ENCODE measurements at places on chromosomes 7 and 10.

- no peak for DNase-seq
Measured at GRCh38 chr7:152922318-152923081, 162.9 kb downstream of the ACTR3B start.

GRCh38 chr10:75395932-75396630 lies 5.5 kb downstream of the ZNF503 start:
- DNase-seq = no peak

DNA sequence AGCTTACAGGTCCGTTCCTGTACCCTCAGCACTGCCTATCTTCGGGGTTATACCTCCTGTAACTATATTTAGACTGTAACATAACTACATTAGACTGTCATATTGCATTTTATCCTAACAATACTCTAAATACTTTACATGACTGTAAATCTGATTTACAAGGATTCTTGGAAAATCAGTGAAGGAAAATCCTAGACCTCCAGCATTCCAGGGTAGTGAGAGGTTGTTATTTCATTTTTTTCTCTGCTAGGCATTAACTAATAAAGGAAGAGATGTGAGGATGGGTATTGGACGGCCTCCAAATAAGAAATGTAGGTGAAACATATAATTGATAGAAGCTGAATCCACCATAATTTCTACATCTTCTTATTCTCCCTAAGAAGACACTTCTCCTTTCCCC lies 569.4 kb downstream of the CALN1 start:
- no peak for DNase-seq

GRCh38 chr10:100482834-100483185 lies 20.0 kb downstream of the WNT8B start:
- DNase-seq = no peak

- no peak for DNase-seq
Measured at GRCh38 chr10:20970044-20970443, 72.9 kb upstream of the NEBL start.

DNA sequence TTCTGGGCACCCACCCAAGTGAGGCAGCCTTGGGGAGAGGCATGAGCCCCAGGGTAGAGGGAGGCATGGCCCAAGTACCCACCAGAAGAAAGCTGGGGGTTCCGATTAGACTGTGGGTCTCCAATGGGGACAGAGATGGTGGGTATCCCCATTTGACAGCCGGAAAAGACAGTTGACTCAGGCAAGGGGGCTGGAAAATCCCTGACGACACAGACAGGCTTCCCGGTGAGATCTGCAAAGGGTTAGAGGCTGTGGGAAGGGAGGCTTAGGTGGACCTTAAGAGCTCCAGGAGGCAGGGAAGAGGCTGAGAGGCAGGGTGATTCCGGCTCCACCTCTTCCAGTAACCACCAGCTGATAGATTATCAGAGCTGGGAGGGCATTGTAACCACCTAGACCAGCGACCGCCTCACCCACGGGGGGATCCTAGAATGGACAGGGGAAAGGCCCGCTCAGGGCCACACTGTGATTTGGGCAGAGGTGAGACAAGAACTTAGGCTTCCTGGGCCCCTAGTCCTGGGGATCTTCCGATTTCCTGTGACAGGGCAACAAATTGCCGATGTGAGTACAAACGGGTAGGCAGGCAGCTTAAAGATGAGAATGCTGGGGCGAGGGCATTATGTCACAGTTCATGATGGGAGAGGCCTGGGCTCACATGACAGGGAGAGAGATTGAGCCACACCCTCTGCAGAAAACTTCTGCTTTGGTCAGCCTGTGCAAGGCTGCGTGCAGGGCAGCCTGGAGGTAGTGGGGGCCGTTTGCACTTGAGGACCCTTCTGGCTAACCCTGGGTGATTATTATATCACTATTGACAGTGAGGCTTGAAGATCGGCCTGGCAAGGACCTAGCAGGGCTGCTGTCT lies 5.4 kb downstream of the TBATA start:
- DNase-seq = no peak

DNA sequence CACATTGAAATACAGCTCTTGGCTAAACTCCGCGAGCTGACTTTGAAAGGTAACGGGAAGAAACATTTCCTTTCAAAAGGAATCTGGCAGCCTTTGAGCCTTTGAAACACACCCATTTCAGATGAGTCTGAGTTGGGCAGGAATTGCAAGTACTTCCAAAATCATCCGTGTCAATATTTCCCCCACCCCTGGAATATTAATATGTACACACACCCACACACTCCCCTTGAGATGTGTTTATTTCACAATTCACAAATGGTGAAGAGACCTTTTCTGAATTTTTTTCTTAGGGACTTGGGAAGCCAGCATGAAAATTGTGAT lies 438.7 kb upstream of the NRP1 start:
- no peak for DNase-seq

DNA sequence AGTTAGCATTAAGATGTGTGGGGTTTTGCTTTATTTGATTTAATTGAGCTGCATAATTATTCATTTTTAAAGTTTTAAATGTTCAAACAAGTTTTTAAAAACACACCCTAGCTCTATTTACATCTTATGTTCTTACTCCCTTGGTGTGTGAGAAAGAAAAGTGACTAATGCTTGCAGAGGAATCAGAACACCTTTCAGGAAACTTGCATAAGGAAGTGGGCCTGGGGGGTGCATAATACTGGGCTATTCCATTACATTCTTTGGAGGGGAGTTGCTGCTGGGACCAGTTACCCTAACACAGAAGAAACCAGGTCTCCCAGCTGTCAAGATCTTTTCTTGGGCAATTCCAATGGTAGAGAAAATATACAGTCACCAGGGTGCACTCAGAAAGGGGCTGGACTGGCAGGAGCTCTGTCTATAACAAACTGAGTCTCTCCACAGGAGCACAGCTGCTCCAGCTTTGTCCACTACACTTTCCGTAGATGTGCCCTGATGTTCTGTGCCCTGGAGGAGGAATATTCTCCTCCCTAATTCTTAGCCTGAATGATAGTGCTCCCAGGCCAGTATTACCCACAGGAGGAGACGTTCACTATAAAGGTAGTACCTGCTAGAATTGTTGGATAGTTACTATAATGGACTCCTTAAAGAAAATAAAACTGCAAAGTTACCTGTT lies 304.2 kb downstream of the CDC14C start:
- no peak for DNase-seq

GRCh38 chr7:10075866-10076265 lies 897.8 kb upstream of the PHF14 start:
- no peak for DNase-seq

GRCh38 chr7:129240119-129240820 lies 15.4 kb downstream of the AHCYL2 start:
- DNase-seq = no peak

DNA sequence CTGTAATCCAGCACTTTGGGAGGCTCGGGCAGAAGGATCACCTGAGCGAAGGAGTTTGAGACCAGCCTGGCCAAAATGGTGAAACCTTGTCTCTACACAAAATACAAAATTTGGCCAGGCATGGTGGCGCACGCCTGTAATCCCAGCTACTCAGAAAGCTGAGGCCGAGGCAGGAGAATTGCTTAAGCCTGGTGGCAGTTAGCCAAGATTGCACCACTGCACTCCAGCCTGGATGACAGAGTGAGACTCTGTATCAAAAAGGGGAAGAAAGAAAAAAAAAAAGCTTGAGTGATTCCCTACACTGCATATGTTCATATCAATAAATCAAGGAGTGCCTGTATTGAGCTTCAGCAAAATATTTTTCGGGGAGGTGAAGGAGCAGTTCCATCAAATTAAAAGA lies 45.8 kb upstream of the SRRM3 start:
- no peak for DNase-seq
